ENCODE measurements at places on chromosomes 7 and 10.

- DNase-seq, result no peak
Observed at GRCh38 chr7:80997841-80998240, 79.0 kb upstream of the SEMA3C start.

DNA sequence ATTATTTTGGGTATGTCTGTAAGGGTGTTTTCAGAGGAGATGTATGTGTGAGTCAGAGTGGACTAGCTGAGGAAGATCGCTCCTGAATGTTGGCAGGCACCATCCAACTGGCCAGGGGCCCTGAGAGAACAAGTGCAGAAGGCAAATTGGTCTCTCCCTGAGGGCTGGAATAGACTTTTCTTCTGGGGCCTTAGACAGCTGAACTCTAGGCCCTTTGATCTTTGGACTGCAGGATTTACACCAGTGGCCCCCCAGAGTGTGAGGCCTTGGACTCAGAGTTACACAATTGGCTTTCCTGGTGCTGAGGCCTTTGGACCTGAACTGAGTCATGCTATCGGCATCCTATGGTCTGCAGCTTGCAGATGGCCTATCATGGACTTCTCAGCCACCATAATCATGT, 217.2 kb downstream of the REEP3 start:
- no peak for DNase-seq

DNA sequence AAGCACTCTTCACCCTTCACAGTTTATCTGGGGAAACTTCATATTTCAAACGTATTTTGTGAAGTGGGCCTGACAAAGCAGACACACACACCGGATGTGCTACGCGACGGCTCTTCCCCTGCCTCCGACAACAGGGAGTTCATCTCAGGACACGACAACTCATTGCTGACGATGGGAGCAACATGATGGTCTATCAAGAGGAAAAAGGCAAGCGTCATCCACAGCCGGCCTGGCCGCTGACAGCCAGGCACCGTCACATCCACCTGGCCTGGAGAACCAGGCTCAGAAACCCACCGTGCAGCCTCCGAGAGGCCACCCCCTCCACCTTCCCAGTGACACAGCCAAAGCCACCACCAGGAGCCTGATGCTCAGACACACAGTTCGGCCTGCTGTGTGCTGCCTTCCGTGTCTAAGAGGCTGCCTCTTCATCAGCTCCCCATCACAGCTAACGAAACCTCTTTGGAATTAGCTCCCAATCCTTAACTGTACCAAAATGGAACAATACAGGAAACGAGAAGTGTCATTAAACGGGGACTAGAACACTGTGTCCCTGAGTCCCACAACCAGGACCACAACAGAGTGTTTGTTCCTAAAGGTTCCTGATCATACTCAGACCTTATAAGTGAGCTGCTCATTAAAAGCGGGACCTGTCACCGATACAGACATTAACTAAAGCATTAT, 76.7 kb downstream of the SFMBT2 start:
- DNase-seq, result no peak

DNA sequence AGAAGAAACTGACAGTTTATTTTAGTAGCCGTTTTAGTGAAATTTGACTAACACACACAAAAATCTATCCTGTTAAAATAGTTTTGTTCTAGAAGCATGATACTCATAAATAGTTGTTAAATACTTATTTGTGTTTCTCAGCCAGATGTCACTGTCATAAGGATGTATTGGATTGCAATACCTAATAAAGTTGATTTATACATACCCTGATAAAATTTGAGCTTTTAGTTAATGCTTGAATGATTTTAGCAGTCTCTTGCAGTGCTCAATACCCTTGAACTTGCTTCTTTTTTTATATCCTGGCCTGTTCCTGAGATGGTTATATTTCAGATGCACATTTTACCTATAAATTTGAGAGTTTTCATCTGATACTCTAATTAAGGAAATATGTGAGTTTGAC, 10.1 kb downstream of the ING3 start:
- DNase-seq, result no peak

DNA sequence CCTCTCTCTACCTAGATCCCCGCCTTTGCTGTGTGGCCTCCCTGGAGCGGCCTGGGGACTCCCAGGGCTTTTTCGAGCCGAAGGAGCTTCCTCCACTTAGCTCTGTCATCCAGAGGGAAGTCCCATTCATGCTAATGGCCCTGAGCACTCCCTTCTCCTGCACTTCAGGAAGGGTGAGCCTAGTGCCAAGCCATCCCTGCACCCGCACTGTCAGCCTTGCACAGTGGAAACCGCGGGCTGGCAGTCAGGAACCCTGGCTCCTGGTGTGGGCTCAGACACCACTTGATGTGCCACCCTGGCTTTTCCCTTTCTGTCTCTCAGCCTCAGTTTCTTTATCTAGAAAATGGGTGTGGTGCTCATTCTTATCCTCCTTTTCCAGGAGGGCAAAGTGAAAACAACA, 131.6 kb downstream of the ZMIZ1 start:
- no peak for DNase-seq
